ENCODE measurements at places on chromosomes 11 and 22.

- no peak for DNase-seq
These were observed 761.2 kb downstream of the DLG2 start for GRCh38 chr11:84865791-84866535.

DNA sequence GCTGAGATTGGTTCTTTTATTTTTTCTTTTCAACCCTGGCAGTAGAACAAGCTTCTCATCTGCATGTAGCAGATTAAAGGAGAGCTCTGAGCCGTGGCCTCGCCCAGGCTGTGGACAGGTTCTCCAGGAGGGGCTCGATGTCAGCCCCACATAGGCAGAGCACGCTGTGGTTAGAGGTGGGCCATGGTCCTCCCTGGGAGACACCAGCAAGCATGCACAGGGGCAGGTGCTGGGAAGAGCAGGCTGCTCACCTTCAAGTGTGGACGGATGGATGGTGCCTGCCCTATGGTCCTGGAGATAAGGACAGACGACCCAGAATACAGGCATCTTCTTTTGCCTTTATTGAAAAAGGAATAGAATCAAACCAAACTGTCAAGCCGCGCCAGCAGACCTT, 634.8 kb downstream of the BRD1 start:
- DNase-seq = no peak

- no peak for DNase-seq
These were observed 117.2 kb downstream of the APIP start for GRCh38 chr11:34798985-34799384.

DNA sequence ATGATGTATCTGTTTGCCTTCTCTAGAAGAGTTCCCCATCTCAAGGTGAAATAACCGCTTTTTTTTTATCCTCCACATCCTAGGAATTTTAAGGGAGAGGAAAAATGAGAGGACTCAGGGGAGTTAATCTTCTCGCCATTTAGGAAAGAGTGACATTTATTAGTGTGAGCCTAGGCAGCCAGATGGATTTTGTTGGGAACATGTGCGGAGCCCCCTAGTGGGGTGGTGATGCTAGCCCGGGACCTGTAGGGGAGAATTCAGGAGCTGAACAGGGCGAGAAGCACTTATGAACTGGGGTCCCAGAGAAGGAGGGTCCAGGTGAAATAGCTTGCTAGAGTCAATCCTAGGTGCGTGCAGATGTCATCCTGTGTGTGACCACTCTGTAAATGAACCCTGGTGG, 10.7 kb downstream of the IL17RA start:
- DNase-seq = no peak

GRCh38 chr22:49929211-49929979, 11.0 kb downstream of the CRELD2 start:
- peak; percentile 69 for DNase-seq

DNA sequence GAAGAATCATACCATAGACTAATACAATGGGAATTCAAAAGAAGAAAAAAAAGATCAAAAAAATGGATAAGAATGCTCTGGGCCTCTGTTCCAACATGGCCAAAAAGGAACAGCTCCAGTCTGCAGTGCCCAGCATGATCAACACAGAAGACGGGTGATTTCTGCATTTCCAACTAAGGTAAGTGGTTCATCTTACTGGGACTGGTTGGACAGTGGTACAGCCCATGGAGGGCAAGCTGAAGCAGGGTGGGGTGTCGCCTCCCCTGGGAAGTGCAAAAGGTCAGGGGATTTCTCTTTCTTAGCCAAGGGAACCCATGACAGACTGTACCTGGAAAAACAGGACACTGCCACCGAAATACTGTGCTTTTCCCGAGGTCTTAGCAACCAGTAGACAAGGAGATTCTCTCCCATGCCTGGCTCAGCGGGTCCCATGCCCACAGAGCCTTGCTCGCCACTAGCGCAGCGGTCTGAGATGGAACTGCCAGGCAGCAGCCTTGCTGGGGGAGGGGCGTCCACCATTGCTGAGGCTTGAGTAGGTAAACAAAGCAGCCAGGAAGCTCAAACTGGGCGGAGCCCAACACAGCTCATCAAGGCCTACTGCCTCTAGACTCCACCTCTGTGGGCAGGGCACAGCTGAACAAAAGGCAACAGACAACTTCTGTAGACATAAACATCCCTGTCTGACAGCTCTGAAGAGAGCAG, 428.4 kb downstream of the MN1 start:
- DNase-seq = no peak

DNA sequence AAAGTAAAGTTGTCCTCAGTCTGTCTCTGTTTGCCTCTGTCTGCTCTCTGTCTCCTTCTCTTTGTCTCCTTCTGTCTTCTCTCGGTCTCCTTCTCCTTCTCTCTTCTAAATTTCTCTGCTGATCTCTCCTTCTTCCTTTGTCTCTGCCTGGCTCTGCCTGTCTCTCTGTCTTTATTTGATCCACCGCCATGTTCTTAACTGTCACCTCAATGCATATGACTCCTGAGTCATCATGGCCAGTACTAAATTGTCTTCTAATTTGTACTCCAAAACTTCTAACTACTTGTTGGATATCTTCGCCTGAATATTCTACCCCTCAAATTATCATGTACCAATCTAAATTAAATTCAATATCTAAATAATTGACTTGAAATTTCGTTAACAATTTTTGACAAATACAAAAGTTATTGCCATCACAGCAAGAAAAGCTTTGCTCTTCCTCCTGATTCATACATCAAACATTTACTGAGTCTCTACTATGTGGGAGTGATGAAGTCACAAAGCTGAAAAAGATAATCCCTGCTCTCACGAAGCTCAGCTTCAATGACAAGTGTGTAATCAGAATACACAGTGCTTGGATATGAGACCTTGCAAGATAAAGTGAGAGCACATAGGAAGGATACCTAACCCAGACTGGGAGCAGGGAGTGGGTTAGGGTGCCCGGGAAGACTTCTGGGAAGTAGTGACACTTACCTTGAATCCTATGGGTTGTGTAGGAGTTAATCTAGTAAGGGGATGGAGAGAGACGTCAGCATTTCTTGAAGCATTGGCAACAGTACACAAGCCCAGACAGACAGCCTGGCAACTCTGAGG, 193.0 kb downstream of the MAML2 start:
- no peak for DNase-seq

DNA sequence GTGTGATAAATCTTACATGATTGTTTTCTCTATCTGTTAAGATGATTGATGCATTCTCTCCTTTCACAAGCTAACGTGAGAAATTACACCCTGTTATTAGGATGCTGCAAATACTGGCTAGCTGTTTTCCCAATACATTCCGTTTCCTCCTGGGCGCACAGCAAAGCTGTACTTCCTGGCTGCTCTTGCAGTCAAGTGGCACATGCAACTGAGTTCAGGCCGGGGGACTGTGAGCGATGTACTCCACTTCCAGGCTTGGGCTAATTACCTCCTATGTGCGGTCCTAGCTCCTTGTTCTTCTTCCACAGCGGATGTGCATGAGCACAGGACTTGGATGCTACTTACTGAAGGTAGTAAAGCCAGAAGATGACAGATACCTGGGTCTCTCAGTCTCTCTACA, 234.9 kb upstream of the SESN3 start:
- DNase-seq = no peak

DNA sequence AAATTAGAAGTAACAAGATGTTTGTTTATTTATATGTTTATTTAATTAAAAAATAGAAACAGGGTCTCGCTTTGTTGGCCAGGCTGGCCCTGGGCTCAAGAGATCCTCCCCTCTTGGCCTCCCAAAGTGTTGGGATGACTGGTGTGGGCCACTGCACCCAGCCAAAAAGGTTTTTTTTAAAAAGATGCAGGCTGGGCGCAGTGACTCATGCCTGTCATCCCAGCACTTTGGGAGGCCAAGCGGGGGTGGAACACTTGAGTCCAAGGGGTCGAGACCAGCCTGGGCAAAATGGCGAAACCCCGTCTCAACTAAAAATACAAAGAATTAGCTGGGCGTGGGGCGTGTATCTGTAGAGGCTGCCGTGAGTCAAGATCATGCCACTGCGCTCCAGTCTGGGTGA, 13.4 kb downstream of the DRD4 start:
- no peak for DNase-seq

- DNase-seq = no peak
These were observed 115.3 kb downstream of the PKNOX2 start for GRCh38 chr11:125279676-125280418.

GRCh38 chr11:126403022-126403581, 47.6 kb downstream of the ST3GAL4 start:
- no peak for DNase-seq

- DNase-seq = no peak
These were observed 16.7 kb upstream of the SYT12 start for GRCh38 chr11:67006029-67006884.

- DNase-seq = no peak
These were observed 101.0 kb downstream of the ME3 start for GRCh38 chr11:86571273-86571948.

DNA sequence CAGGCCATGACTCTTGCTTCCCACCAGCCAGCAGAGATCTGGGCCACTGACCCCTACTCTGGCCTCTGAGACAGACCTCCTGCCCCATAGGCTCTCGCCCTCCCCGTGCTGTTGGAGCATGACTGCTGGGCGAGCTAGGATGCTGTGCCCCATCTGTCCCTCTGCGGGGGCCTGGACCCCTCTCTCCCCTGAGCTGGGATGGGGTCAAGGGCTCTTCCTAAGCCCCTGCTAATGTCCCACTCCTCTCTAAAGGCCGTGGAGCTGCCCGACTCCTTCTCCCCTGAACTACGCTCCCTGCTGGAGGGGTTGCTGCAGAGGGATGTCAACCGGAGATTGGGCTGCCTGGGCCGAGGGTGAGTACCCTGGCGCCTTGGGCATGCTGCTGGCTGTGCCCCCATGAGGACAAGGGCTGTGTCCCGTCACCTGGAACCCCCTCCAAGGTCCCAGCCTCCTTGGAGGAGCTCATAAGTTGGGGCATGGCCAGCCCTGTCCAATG, 6.2 kb upstream of the ANKRD13D start:
- DNase-seq = no peak

DNA sequence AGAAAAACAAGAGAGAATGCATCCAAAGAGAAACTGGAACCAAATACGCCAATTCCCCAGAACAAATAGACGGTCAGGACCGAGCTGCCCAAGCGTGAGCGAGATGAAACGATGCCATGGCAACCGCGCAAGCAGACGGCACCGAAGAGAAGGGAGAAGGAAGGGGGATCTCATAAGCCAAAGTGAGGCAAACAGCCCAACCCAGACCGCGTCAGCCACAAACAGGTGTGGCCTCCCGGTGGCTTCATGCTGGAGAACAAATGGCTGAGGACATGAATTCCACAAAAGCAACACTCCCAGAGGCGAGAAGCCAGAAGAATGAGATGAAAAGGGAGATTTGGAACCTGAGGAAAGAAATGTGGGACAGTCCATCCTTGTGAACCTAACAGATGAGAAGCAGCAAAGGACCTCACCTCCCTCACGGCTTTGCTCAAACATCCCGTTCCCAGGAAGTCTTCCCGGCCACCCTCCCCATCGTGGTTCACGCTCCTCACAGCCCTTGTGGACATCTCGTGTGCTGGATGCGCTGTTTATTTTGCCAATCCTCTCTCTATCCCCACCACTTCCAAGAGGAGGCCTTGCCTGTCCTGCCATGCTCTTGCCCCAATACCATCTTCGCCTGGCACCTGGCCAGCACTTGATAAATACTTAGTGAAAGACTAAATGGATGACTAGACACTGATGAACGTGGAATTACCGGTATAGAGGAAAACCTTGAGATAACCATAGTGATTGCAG, 89.1 kb upstream of the RTL6 start:
- DNase-seq = no peak

All from CD4-positive, alpha-beta T cell treated with Interleukin-6 at 100 ng/mL for 8 hours (primary cell).